Right cardiac atrium (tissue), 5 donors: ENCODE measurements at places on chromosomes 4 and X.

DNA sequence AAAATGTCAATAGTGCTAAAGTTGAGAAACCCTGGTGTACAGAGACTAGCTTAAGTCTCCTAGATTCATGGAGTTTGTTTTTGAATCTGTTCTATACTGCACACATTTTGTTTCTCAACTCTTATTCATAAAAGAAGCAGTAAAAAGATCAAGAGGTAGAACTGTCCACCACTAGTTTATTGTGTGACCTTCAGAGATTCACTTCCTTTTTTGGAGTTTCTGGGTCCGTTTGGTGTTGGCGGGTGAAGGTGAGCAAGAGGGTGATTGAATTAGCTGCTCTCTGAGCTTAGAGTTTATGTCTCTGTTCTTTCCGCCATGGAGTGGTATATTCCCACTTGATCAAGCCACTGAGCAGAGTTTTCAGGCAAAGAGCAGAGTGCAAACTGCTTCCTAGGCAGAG lies 21.4 kb upstream of the PLAC1 start:
- DNase-seq, result no peak

DNA sequence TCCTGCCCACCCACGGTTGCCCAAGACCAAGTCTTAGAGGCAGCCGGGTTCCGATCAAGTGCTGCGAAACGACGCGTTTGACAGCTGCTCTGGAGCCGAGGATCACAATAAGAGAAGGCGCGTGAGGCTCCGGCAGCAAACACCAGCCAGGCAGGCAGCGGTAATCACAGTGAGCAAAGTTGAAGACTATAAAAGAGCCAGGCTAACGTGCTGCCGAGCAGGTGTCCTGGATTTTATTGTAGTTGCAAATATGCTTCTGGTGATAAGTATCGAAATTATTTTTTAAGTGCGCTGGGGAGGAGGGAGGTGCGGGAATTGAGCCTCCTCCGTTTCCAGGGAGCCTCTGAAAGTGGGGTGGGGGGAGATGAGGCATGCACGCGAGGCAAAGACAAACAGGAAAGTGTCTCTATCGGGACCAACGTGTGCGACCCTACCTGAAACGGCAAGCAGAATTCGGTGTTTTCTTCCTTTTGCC lies 590 bp downstream of the GABRA2 start:
- DNase-seq, result no peak

GRCh38 chr4:88653371-88653946 lies 44.2 kb downstream of the NAP1L5 start:
- DNase-seq, result no peak

GRCh38 chr4:105248613-105249012 lies 101.9 kb downstream of the TET2 start:
- no peak for DNase-seq

DNA sequence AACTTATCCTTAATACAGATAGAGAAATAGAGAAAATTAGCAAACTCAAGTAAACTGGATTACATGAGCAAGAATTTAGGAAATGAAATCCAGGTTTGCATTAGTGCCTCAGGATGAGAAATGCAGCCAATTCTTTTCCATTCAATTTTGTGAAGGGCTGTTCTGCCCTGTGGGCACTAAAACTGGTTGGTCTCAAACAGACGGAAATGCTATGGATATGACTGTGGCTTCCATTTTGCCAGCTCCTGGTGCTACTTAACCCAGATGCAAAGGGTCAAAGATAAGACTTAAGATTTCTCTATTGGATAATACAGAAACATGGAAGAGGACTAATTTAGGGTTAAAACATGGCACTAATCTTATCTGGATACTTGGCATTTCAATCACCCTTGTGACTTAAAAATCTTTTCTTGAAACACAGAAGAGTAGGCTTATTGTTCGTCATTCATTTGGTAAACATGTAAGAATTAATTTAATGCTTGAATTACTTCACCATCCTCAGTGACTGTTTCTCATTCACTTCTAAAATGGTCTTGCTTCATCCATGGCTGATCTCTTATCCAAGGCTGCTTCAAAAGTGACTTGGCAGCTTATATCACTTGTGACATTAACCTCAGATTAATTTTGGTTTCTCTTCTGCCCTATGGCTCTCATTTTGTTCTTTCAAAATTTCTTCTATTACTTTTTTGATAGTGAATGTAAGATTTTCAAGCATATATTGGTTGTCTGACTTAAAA lies 1008.7 kb downstream of the GLUD2 start:
- no peak for DNase-seq

- peak; percentile 82 for DNase-seq
These were observed 139.4 kb upstream of the SCML1 start for GRCh38 chrX:17597836-17598439.

- no peak for DNase-seq
These were observed 35.1 kb downstream of the GAB3 start for GRCh38 chrX:154715825-154716224.

- DNase-seq, result no peak
These were observed 35.2 kb downstream of the ARHGEF6 start for GRCh38 chrX:136745215-136746173.

GRCh38 chrX:3141031-3141430 lies 99.8 kb downstream of the ARSF start:
- DNase-seq, result no peak

DNA sequence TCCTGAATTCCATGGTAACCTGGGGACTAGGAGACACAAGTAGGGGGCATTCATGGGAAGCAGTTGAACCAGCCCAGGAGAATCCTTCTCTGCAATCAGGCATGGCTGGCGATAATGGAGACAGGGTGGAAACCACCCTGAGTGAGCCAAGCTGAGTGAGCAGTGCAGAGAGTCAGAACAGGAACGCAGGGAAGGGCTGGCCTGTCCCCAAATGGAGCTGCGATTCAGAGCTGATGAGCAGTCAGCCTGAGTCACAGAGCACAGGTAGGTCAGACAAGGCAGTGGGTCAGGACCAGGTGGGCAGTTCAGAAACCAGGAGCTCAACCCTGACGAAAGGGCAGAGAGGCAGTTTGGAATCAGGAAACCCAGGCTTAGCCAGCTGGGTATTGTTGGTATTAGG lies 129.0 kb downstream of the BTC start:
- DNase-seq, result no peak

DNA sequence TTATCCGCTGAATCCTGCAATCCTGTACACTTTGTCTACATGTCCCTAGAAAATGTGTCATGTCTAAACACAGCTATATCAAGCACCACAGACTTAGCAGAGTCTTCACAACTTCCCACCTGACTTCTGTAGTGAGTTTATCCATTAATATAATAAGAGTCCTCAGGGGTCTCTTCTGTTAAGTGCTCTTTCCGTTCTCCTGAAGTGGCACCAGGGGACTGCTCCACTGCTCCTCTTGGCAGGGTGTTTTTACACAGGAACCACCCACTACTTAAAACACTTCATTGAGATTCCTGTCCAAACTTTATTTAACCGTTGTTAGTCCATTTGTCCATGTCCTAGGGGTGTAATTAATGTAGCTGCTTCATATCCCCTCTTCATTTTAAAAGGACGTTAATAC lies 1000.4 kb downstream of the STPG2 start:
- DNase-seq, result no peak

GRCh38 chr4:173477016-173477415 lies 53.0 kb downstream of the HAND2 start:
- no peak for DNase-seq

DNA sequence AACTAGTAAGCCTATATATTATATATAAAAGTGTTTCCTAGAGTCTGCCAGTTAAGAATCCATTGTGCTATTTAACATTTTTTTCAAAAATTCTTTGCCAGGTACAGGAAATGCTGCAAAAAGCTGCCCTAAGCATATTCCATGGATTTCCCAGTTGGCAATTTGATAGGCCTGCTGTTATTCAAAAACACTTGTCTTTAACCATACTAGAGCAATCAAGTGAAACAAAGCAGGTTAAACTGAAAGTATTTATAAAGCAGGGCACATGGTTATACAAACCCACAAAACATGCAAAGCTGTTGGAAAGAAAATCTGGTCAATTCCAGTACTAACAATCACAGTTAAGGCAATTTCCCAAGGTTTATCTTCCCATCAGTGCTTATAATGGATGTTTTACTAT lies 159.9 kb downstream of the UNC5C start:
- DNase-seq, result no peak
